Temporal lobe (tissue), 4 donors: ENCODE measurements at places on chromosomes 5 and 9. TPM values are rescaled to one million over a fixed set of nuclear protein-coding genes. Genes with fewer than 3 reads are reported as not detected.

Gene TXNDC8
- total RNA-seq = not detected

Gene SPAAR
- 0.25 TPM for total RNA-seq

Gene ADRA1B
- total RNA-seq = 0.74 TPM

Gene CCDC192
- 0.25 TPM for total RNA-seq

Gene ZNF462
- total RNA-seq = 78.7 TPM

Gene FAM221B
- not detected for total RNA-seq

Gene PDZD2
- 39.1 TPM for total RNA-seq

Gene ADGRV1
- 150 TPM for total RNA-seq
